ENCODE measurements at places on chromosomes 3 and 15. TPM values are rescaled to one million over a fixed set of nuclear protein-coding genes. Genes with fewer than 3 reads are reported as not detected.

DNA sequence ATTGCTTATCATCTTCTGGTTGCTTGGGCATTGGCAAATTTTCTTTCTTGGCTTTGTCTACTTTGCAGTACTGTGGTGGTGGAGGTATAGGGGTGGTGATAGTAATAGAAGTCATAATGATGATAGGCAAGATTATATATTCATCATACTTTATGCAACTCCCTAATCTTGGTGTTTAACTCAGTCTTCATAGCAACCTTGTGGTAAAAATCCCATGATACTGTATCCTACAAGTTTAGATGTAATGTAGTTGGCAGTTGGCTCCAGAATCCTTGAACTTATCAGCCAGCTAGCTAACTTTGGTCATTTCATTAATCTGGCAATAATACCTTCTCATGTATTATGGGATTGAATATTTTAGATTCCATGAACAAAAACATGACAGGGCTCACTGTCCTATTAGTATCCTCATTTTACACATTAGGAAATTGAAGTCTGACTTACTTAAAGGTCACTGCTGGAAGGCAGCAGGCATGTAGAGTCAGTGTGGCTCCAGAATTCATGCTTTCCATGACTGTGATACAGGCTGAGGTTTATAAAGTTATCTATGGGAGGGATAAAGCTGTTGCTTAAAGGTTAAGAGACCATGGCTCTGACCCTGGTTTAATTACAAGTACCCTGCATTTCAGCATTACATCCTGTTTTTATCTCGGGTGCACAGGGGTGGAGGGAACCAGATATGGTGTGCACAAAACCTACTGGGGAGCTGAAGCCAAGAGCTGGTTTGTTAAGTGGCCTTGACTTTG, 33.3 kb downstream of the RBMS3 start:
- DNase-seq, result no peak

- DNase-seq, result no peak
Measured at GRCh38 chr3:194772241-194773000, 86.7 kb downstream of the FAM43A start.

ROPN1B gene
- total RNA-seq, result 1.4 TPM

- no peak for DNase-seq
Measured at GRCh38 chr3:46574243-46574646, 8.1 kb upstream of the LRRC2 start.

DNA sequence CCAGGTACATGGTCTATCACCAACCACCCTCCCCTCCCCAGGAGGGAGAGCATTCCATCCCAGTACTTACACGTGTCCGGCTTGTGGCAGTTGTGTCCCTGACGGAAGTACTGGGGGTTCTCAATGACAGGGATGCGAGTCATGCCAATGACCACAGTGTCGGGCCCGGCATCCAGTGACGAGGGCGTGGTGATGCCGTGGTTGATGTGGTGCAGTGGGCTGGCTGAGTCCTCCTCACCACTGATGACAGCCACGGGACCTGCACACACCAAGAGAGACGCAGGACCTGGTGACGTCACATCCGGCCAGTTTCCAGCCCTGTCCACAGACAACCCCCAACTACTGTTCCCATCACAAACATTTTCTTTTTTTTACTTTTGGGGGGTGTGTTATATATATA, 223.8 kb downstream of the NTRK3 start:
- DNase-seq, result no peak

- DNase-seq, result peak; percentile 93
Measured at GRCh38 chr3:197298341-197298944, at the start of gene DLG1. Gene DLG1, minus strand, starts transcription at chr3:197298612. Its CDS starts 1,408 bp downstream, at chr3:197297204.

GRCh38 chr15:80855206-80855605, 76.0 kb downstream of the CEMIP start:
- no peak for DNase-seq

DNA sequence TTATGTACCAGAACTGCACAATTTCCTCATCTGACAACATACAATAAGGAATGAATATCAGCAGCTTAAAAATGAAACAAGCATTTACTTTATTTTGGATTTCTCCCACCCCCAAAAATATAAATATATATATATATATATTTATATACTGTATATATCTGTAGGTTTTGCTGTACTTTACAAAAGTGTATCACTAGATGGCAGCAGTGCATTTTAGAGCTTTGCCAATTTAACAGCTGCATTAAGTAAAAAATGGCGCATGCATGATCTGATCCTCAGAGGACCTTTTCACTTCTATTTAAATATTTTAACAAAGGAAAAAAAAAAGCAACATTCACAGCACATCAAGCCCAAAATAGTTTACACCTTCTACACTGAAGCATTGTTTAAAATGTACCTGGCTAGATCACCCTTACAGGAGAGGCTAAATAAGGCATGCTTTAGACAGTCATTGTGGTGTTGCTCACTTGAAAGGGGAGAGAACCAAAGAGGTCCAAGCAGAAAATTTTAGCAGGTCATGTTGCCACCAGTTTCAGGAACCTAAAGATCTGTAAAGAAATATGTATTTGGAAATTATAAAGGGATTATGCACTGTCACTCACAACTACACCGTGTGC, 72.6 kb downstream of the NPTN start:
- no peak for DNase-seq

DNA sequence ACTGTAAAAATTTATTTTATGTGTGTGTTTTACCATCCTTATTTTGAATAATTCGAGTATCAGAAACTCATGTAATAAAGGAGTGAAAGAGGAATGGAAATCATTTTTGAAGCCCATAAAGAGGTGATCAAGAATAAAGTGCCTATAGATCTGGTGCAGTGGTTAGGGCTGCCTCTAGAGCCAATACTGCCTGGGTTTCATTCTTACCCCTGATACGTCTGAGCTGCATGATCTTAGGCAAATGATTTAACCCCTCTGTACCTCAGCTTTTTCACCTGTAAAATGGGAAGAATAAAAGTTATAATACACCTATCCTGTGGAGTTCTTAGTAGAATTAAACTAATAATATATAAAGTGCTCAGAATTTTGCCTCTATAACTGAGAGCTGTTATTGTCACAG, 30.4 kb downstream of the EFHB start:
- no peak for DNase-seq

SLC2A2 gene
- not detected for total RNA-seq

MBD4 gene
- total RNA-seq, result 31.6 TPM

RTP3 gene
- total RNA-seq, result not detected

DNA sequence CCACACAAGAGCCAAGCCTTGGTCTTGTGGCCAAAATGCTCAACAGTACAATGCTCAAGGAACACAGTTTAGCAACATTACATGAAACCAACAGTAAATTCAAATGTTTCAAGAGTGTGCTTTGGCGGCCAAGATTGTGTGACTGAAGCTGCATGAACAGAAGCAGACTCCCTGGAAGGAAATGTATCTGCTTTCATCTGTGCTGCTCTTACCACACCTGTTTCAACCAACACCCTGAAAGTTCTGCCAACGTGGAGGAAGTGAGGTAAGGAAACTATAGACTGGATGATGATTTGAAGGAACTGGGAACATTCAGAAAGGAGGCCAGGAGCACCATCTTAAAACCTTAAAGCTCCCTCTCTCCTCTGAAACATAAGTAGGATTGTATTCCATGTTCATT, 55.7 kb downstream of the MB21D2 start:
- DNase-seq, result no peak

PTPRG gene
- 61.4 TPM for total RNA-seq

DNA sequence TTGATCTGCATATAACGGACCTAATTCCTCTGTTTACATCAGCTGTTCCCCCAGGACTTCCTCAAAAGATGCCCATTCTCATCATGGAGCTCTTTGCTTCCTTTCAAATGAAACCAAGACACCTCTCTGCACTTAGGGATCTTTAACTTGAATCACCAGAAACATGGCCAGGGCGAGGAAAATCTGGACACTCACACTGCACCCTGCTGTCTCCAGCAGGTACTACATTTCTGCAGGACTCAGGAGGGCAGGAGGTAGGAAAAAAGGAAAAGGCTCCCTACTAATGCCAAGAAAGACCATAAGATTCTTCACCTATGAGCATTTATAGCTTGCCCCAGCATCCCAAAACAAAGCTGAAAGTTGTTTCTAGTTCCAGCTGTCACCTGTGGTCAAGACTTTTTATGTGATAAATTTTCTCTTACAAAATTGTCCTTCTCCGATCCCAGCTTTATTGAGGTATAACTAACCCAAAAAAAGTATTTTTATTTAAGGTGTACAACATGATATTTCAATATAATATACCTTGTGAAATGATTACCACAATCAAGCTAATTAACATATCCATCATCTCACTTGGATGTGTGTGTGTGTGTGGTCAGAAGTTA, 87.3 kb upstream of the C15orf61 start:
- peak; percentile 54 for DNase-seq

- no peak for DNase-seq
Measured at GRCh38 chr3:2727101-2727500, 383.1 kb downstream of the IL5RA start.

SHC4 gene
- total RNA-seq, result 0.55 TPM

SLC22A14 gene
- not detected for total RNA-seq

ANKRD63 gene
- total RNA-seq, result not detected

DNA sequence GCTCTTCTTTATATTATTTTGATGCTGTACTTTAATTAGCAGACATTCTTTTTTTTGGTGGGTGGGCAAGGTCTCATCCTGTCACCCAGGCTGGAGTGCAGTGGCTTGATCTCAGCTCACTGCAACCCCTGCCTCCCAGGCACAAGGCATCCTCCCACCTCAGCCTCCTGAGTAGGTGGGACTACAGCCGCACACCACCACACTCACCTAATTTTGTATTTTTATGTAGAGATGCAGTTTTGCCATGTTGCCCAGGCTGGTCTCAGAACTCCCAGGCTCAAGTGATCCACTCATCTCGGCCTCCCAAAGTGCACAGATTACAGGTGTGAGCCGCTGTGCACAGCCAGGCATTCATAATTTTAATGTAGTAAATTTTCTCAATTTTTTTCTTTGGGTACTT, 608.1 kb downstream of the ZNF385D start:
- DNase-seq, result no peak

DNA sequence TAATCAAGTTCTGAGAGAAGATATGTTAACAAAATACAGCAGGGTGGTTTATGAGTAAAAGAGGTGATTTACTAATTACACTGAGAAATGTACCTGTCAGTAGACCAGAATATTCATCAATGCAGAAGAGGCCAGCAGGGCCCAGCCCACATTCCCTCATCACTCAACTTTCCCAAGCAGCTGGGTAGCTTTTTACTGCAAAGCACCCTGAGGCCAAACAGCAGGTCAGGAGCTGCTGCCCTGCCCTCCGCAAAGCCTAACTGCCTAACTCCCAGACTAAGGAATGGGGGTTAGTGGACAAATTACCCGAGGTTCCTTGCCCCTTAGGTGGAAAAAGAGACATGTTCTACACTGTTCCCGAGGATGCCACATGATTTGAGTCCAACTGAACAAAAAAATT, 108.2 kb downstream of the TBL1XR1 start:
- no peak for DNase-seq
